Kidney epithelial cell (primary cell): ENCODE measurements at places on chromosomes 1 and 21. TPM values are rescaled to one million over a fixed set of nuclear protein-coding genes. Genes with fewer than 3 reads are reported as not detected.

DNA sequence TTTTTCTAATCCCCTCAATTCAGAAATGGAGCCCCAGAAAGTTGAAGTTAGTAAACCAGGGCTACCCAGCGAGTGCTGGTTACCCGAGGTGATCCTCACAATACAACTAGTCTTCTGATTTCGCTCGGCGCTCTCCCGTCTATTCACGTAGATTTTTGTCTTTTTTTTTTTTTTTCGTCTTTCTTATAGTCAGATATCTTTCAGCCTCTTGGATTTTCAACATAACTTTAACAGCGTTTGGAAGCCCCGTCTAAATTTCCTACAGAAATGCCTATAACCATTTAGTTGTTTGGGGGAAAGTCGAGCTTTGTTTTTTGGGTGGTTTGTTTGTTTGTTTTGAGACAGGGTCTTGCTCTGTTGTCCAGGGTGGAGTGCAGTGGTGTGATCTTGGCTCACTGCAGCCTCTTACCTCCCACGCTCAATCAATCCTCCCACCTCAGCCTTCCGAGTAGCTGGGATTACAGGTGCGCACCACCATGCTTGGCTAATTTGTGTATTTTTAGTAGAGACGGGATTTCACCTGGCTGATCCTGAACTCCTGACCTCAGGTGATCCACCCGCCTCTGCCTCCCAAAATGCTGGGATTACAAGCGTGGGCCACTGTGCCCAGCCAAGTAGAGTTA, 818 bp upstream of the TMEM50B start:
- DNase-seq, result no peak

- no peak for DNase-seq
These were observed 24.2 kb upstream of the CDC14A start for GRCh38 chr1:100328133-100328532.

GRCh38 chr1:8866173-8866791, 12.2 kb downstream of the ENO1 start:
- DNase-seq, result no peak

- no peak for DNase-seq
These were observed 147.7 kb downstream of the RERE start for GRCh38 chr1:8669606-8670335.

- no peak for DNase-seq
These were observed 73.8 kb downstream of the HSF2BP start for GRCh38 chr21:43585514-43585913.

GRCh38 chr1:38534473-38534823, 325.1 kb downstream of the RRAGC start:
- DNase-seq, result no peak

- DNase-seq, result no peak
These were observed 111.4 kb upstream of the SNX7 start for GRCh38 chr1:98550076-98550475.

Gene SLC2A5
- total RNA-seq, result 0.07 TPM in 1 of 2 replicates, not detected in the other

Gene MPZ
- total RNA-seq, result 0.14 and 0.54 TPM in 2 replicates

DNA sequence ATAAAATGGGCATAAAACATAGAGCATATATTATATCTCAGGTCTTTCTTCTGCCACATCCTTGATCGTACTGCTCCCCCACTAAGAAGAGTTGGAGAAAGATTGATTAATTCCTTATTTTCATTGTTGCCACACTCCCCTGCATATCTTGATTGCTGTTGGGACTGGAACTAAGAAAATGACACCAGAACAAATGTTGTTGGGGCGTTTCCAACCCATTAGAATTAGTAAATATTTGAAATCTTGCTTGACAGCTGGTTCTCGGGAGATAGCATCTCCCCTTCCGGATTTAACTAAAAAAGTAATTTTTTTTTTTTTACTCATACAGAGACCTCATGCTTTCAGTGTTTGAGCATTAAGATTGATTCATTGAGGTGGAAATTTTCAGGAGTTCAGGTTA, 493.0 kb upstream of the PLXNA2 start:
- no peak for DNase-seq

GRCh38 chr1:79839882-79840281, 833.4 kb upstream of the ADGRL4 start:
- no peak for DNase-seq

Gene SPAG17
- 0.13 and 7.7 TPM in 2 replicates for total RNA-seq

Gene SLC6A17
- total RNA-seq, result 0.42 and 0.75 TPM in 2 replicates

- DNase-seq, result no peak
These were observed 67.6 kb downstream of the USP24 start for GRCh38 chr1:55147524-55147923.

Gene AADACL3
- total RNA-seq, result not detected in 2 replicates

GRCh38 chr1:58256041-58256440, 290.5 kb downstream of the OMA1 start:
- DNase-seq, result no peak

DNA sequence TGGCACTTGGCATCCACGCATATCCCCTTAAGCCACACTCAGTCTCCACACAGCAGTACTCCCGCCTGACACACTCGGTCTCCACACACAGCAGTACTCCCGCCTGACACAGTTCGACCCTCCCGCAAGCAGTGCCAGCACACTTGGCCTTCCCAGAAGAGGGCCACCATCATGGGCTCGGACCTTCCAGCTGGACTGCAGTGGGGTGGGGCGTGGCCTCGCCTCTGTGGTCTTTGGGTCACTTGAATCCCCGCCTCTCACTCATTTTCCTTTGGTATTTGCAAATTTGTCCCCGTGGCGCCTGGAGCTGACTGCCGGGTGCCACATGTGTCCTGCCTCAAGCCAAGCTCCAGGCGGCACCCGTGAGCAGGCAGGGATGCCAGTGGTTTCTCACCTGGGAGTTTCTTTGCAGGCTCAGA, 63.7 kb downstream of the FAAP20 start:
- DNase-seq, result no peak

DNA sequence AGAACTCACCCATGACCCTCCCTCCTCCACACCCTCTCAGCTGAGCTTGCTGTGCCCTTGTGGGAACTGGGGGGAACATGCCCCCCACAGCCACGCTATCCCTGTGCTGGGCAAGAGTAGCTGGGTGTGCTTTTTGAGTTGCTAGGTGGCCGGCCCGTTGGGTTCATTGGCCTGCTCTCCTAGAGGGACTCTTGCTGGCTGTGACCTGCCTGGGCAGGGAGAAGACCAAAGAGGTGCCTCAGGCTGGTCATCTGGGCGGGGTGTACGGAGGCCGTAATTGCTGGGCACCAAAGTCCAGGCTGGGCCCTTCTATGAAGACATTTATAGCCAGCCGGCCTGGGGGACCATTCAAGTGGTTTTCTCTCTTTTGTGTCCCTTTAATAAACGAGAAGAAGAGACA, 138.3 kb upstream of the ZBTB40 start:
- no peak for DNase-seq

GRCh38 chr21:42807938-42808613, 71.3 kb downstream of the WDR4 start:
- no peak for DNase-seq

GRCh38 chr1:9196129-9197040, 38.2 kb upstream of the H6PD start:
- no peak for DNase-seq
